Esophagus muscularis mucosa (tissue), 4 donors: ENCODE measurements at places on chromosomes 4 and X. TPM values are rescaled to one million over a fixed set of nuclear protein-coding genes. Genes with fewer than 3 reads are reported as not detected.

Gene KLB
- not detected for total RNA-seq

Gene DGKK
- total RNA-seq, result not detected

Gene KLKB1
- total RNA-seq, result 0.45 TPM

Gene IL21
- not detected for total RNA-seq

DNA sequence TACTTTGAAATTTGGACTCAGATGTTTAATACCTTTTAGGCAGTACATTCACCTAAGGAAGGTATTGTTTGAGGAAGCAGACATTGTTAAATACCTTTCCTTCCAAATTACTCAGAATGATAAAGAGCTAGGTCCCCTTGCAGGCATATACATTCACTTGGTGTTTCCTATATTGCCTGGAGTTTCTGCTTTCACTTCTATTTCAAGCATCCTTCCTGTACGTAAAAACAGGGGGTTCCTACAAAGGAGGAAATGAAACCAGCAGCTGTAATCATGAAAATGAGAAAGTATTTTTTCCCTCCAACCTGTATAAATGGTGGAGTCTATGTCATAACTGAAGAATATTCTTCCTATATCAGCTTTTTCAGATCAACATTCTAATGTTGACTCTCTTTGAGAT lies 90.4 kb upstream of the RASGEF1B start:
- H3K36me3 ChIP-seq, result no peaks in the 10 kb centered on the region
- DNase-seq, result no peak
- no peak overlapping the region for H3K4me3 ChIP-seq
- no peaks in the 10 kb centered on the region for H3K27me3 ChIP-seq

Gene SERPINA7
- total RNA-seq, result not detected

- no peak overlapping the region for H3K4me3 ChIP-seq
- no peak overlapping the region for H3K27ac ChIP-seq
- no peaks in the 10 kb centered on the region for H3K4me1 ChIP-seq
- H3K36me3 ChIP-seq, result no peaks in the 10 kb centered on the region
- DNase-seq, result no peak
Observed at GRCh38 chr4:189001971-189002450, 862.8 kb downstream of the TRIML1 start.

- DNase-seq, result no peak
- no peak overlapping the region for H3K4me3 ChIP-seq
- peak overlapping the region; percentile 38 for H3K27ac ChIP-seq
- H3K36me3 ChIP-seq, result peaks cover 3% of the 10 kb centered on the region
Observed at GRCh38 chrX:118538386-118538785, 42.8 kb downstream of the DOCK11 start.

- H3K36me3 ChIP-seq, result no peaks in the 10 kb centered on the region
- H3K27me3 ChIP-seq, result no peaks in the 10 kb centered on the region
- no peaks in the 10 kb centered on the region for H3K4me1 ChIP-seq
- H3K27ac ChIP-seq, result no peak overlapping the region
Observed at GRCh38 chr4:16995451-16995850, 97.0 kb upstream of the LDB2 start.

Gene FAM184B
- not detected for total RNA-seq

GRCh38 chr4:183399126-183399522 lies 45.3 kb upstream of the CDKN2AIP start:
- no peaks in the 10 kb centered on the region for H3K36me3 ChIP-seq
- peaks cover 15% of the 10 kb centered on the region for H3K4me1 ChIP-seq
- no peak for DNase-seq
- H3K4me3 ChIP-seq, result peak overlapping the region; percentile 58

DNA sequence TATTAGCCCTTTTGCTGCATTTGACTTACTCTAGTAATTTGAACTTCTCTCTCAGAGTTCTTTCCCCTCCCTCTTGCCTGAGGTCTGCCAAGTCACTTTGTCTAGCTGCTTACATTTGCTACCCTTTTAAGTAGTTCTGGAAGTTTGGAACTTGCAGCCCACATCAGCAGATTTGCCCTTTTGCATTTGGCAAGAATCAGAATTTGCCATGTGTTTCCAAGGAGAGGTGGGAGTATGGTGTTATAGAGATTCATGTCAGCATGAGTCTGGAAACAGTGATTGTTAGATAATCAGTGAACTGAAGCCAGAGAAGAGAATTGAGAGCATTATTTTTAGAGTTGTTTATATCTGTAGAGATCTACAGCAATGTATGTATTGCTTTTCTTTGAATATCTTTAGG lies 52.1 kb downstream of the KLHL34 start:
- H3K36me3 ChIP-seq, result no peaks in the 10 kb centered on the region
- H3K4me1 ChIP-seq, result peaks cover 7% of the 10 kb centered on the region
- DNase-seq, result no peak
- H3K4me3 ChIP-seq, result no peak overlapping the region

- no peak overlapping the region for H3K27ac ChIP-seq
- H3K27me3 ChIP-seq, result no peaks in the 10 kb centered on the region
- H3K4me3 ChIP-seq, result no peak overlapping the region
Observed at GRCh38 chr4:111979921-111980320, 165.3 kb upstream of the FAM241A start.

GRCh38 chr4:113407409-113407808 lies 354.1 kb downstream of the CAMK2D start:
- H3K4me3 ChIP-seq, result no peak overlapping the region
- H3K27ac ChIP-seq, result no peak overlapping the region
- DNase-seq, result no peak
- no peaks in the 10 kb centered on the region for H3K27me3 ChIP-seq

- H3K4me3 ChIP-seq, result no peak overlapping the region
- H3K27me3 ChIP-seq, result no peaks in the 10 kb centered on the region
- no peaks in the 10 kb centered on the region for H3K36me3 ChIP-seq
- no peak overlapping the region for H3K27ac ChIP-seq
- no peaks in the 10 kb centered on the region for H3K4me1 ChIP-seq
Observed at GRCh38 chr4:117417856-117418255, 332.5 kb upstream of the TRAM1L1 start.

DNA sequence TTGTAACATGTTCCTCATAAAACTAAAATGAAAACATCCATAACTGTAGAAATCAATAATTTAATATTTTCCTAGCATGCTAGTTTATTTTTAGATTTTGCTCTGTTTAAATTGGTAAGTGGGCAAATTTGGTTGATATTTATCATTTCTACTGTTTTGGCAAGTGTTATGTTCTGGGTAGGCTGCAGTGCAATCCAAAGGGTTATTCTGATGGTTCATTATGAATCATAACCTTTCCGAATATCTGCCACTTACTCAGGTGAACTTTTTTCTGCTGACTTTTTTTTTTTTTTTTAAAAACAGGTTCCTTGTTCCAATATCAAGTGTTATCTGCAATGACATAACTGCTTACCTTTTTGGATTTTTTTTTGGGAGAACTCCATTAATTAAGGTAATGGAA lies 52.0 kb downstream of the CDS1 start:
- no peak overlapping the region for H3K4me3 ChIP-seq
- no peak for DNase-seq

Gene OTUD6A
- total RNA-seq, result not detected

- H3K36me3 ChIP-seq, result no peaks in the 10 kb centered on the region
- no peak for DNase-seq
- no peaks in the 10 kb centered on the region for H3K27me3 ChIP-seq
- no peaks in the 10 kb centered on the region for H3K4me1 ChIP-seq
Observed at GRCh38 chr4:56330691-56331090, 56.6 kb downstream of the AASDH start.

- H3K36me3 ChIP-seq, result no peaks in the 10 kb centered on the region
- no peaks in the 10 kb centered on the region for H3K4me1 ChIP-seq
- H3K27me3 ChIP-seq, result no peaks in the 10 kb centered on the region
- no peak for DNase-seq
- no peak overlapping the region for H3K27ac ChIP-seq
- no peak overlapping the region for H3K4me3 ChIP-seq
Observed at GRCh38 chrX:40209951-40210617, 112.3 kb upstream of the BCOR start.

Gene OCIAD1
- 82.1 TPM for total RNA-seq

Gene SSX3
- not detected for total RNA-seq

Gene TBC1D9
- 21.2 TPM for total RNA-seq

Gene TKTL2
- not detected for total RNA-seq

Gene FAM133A
- total RNA-seq, result not detected

- H3K4me3 ChIP-seq, result no peak overlapping the region
- H3K4me1 ChIP-seq, result no peaks in the 10 kb centered on the region
- H3K27ac ChIP-seq, result no peak overlapping the region
- H3K36me3 ChIP-seq, result no peaks in the 10 kb centered on the region
- no peak for DNase-seq
Observed at GRCh38 chrX:1306909-1307625, 29.5 kb upstream of the IL3RA start.

Gene GLRA3
- not detected for total RNA-seq

DNA sequence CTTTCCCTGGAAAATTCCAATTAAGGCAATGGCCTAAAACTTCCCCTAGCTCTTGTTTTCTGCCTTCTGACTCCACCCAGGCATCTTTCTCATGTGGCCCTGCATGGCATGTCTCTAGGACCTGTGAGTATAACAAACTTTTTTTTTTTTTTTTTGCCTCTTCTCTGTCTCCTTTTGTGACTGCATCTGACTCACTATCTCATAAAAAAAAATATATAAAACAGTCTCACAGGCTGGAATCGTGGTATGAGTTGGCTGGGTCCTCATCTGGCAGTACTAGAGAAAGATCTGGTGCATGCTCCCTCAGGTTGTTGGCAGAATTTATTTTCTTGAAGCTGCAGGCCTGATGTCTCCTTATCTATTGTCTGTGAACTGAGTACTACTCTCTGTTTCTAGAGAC lies 313.9 kb downstream of the TECRL start:
- no peak overlapping the region for H3K4me3 ChIP-seq
- no peak for DNase-seq
- no peaks in the 10 kb centered on the region for H3K4me1 ChIP-seq
- no peaks in the 10 kb centered on the region for H3K27me3 ChIP-seq

DNA sequence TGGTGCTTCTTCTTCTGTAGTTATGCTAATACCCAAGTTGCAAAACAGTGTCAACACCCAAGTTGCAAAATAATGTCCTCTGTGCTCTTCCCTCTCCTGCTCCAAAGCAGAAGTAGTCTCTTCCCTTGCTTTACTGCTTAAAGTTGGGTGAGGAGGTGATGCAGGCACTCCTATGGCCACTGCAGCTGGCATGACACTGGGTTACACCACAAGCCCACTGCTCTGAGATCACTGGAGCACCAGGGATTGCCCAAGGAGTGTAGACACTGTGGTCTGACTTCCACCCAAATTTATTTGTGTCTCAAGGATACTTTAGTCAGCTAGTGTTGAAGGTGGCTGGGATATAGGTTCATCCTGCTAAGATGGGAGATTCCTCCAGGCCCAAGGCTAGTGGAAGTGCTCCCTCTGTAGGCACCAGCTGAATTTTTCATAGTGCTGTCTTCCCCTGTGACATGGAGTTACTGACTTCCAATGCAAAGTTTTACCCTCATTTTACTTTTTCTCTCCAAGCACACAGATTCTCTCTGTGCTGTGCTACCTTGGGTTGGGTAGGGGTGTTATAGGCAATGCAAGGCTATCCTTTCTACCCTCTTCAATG lies 196.2 kb upstream of the TENT5D start:
- H3K36me3 ChIP-seq, result no peaks in the 10 kb centered on the region
- no peaks in the 10 kb centered on the region for H3K27me3 ChIP-seq
- DNase-seq, result no peak

DNA sequence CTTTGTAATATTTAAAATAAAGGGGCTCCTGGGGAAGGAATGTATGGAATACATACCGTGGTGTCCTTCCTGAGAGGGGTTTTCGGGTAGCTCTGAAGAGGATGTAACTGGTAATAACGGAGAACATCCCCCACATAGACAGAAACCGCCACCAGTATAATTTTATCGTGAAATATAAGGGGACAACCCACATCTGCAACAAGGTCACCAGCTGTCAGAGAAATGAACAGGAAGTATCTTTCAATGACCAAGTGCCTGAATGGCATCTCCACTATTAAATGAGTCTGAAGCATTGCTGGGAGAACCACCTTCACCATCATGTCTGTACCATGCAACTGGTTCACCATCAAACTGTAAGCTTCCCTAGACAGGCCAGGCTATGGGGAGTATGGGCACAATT lies 31.7 kb downstream of the RNF175 start:
- no peaks in the 10 kb centered on the region for H3K4me1 ChIP-seq
- no peak for DNase-seq
- H3K27me3 ChIP-seq, result no peaks in the 10 kb centered on the region
- H3K4me3 ChIP-seq, result no peak overlapping the region
- no peaks in the 10 kb centered on the region for H3K36me3 ChIP-seq

Gene CNKSR2
- 8.9 TPM for total RNA-seq

Gene TLR2
- total RNA-seq, result 39.8 TPM

GRCh38 chrX:1165535-1166196 lies 46.8 kb downstream of the CRLF2 start:
- H3K27ac ChIP-seq, result no peak overlapping the region
- H3K27me3 ChIP-seq, result peaks cover 11% of the 10 kb centered on the region
- no peaks in the 10 kb centered on the region for H3K36me3 ChIP-seq
- DNase-seq, result peak; percentile 86
- H3K4me3 ChIP-seq, result no peak overlapping the region
- no peaks in the 10 kb centered on the region for H3K4me1 ChIP-seq

- no peak overlapping the region for H3K27ac ChIP-seq
- DNase-seq, result no peak
- no peaks in the 10 kb centered on the region for H3K36me3 ChIP-seq
- no peaks in the 10 kb centered on the region for H3K27me3 ChIP-seq
Observed at GRCh38 chrX:68464796-68465195, 31.5 kb upstream of the OPHN1 start.

Gene ZFP92
- 2.8 TPM for total RNA-seq

GRCh38 chr4:18934197-18934596 lies 912.6 kb upstream of the LCORL start:
- no peaks in the 10 kb centered on the region for H3K36me3 ChIP-seq
- no peak for DNase-seq
- no peaks in the 10 kb centered on the region for H3K4me1 ChIP-seq
- no peak overlapping the region for H3K27ac ChIP-seq
- H3K4me3 ChIP-seq, result no peak overlapping the region

Gene CITED1
- 0.45 TPM for total RNA-seq

Gene SH2D1A
- 5.4 TPM for total RNA-seq

Gene MAGEC2
- total RNA-seq, result not detected

DNA sequence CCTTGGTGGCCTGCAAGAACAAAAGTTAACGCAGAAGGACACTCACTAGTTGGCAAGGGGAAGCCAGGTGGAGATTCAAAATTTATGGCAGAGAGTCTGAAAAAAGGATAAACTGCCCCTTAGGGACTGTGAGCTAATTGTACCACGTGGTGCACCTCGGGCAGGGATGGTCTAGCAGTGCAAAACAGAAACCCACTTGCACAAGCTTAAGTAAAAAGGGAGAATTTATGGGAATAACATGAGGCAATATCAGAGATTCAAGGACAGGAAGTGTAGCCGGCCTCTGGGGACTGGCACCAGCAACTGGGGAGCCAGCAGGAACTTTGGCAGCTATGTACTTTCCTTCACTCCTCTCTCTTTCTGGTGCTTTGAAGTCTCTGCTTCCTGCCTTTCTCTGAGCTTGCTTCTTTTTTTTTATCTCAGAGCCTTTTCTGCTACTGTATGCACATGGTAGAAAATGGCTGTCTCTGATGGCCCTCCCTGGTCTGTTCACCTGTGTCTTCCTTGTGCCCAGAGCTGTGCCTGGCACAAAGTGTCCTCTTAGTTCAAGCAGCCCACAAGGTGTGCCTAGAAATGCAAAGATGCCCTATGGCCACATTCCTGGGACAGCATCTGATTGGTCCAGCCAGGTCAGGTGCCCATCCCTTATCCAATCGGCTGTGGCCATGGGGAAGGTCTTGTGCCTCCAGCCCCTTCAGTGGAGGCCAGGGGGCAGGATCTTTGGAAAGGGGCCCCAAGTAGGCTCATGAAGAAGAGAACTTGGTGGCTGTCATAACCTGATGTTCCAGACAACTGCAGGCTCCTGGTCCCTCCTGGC lies 114.8 kb upstream of the ATP6AP2 start:
- H3K36me3 ChIP-seq, result no peaks in the 10 kb centered on the region
- H3K27me3 ChIP-seq, result no peaks in the 10 kb centered on the region
- peaks cover 9% of the 10 kb centered on the region for H3K4me1 ChIP-seq
- H3K4me3 ChIP-seq, result no peak overlapping the region
- no peak for DNase-seq
- no peak overlapping the region for H3K27ac ChIP-seq

Gene HAND2
- 114 TPM for total RNA-seq
